Astrocyte of the hippocampus (primary cell): ENCODE measurements at places on chromosomes 13 and 19.

- DNase-seq, result peak; percentile 28
Observed at GRCh38 chr13:113220877-113221276, 11.5 kb downstream of the CUL4A start.

DNA sequence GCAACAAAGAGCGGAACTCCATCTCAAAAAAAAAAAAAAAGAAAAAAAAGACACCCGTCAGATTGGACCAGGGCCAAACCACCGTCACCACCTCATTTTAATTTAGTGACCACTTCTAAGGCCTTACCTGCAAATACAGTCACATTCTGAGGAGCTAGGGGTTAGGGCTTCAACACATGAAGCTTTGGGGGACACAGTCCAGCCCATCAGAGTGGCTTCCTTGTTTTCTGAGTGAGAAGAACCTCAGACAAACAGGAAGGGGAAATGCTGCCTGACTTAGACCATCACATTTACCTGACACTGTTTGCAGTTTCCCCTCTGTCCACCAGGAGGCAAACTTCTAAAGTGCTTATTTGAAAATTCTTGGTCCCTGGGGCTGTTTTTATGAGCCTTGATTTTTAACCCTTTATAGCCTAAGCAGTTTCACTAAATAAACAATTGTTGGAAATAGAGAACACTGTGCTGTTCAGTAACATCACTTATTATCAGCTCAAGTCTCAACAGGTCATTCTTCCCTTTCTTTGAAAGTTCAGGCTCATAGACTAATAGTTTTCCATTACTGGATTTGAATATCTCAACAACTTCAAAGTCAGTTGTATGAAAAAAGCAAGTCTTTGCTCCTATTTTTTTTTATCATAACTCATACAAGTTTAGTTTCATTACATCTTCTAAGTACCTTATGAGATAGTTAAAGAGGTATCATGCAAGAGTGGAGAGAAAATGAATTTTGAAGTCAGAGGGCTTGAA, 74.9 kb upstream of the WASF3 start:
- DNase-seq, result peak; percentile 84

DNA sequence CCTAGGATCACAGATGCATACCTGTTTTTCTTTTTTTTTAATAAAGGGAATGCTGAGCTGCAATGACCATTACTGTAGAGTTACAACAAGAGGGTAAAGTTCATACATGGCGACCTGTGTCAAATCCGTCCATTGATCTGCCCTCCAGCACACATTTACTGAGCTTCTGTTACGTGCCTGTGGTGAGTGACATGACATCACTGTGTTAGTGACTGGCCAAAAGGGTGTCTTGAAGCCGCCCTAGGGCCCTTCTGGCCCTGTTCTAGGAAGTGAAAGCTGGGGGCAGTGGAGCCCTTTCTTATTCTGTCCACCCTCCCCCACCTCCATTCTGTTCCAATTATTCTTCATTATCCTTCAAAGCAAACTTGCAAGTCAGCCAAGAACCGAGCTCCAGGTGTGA, 66.3 kb downstream of the ZIC5 start:
- no peak for DNase-seq

GRCh38 chr13:67100730-67101129, 129.4 kb downstream of the PCDH9 start:
- peak; percentile 55 for DNase-seq

DNA sequence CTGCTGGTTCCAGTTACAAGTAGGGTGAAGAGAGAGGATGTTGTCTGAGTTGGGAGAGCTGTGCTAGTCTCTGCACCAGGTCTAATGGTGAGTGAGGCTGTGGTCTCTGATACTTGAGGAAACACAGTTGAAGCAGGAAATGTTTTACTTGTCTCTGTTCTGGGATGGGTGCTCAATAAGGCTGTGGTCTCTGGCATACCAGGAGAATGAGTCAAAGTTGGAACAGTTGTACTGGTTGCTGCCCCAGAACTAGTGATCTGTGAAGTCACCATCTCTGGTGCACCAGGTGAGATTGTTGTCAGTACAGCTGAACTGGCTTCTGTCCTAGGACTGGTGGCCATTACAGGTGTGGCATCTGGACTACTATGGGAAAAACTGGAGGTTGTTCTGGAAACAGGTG, 74.7 kb downstream of the MUC16 start:
- DNase-seq, result peak; percentile 32

DNA sequence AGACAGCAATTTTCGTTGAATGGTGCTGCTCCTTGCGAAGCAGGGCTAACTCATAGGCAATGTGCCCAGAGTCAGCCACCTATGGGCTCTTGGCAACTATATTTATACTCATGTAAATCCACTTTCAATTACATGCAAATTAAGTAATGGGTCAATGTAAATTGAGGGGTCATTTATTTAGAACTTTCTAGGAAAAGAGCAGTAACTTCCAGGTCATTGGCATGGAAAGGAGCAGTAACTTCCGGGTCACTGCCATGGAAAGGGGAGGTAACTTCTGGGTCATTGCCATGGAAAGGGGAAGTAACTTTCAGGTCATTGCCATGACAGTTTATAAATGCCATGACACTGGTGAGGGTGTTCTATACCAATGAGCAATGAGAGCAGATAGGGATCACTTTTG, 11.6 kb downstream of the KLK4 start:
- no peak for DNase-seq

- no peak for DNase-seq
Observed at GRCh38 chr19:38893341-38893771, 6.1 kb downstream of the SIRT2 start.

DNA sequence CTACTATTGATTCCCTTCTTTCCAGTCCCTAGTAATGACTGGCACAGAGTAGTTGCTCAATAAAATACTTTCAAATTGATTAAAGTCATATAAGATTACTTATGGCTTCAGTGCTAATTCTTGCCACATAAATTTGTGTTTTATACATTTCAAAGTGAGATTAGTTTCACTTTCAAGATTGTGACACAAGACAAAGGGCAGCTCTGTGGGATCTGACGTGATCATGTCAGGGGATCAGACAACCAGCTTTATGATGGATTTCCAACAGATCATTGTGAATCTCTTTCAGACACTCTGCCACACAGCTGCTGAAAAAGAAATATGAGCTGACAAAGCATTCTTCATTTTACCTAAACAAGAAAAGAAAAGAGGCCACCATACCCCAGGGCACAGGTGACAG, 73.4 kb upstream of the POMP start:
- DNase-seq, result no peak

- peak; percentile 49 for DNase-seq
Observed at GRCh38 chr13:83499286-83499685, 383.0 kb downstream of the SLITRK1 start.

GRCh38 chr19:8684001-8684902, 14.3 kb downstream of the ACTL9 start:
- DNase-seq, result no peak

DNA sequence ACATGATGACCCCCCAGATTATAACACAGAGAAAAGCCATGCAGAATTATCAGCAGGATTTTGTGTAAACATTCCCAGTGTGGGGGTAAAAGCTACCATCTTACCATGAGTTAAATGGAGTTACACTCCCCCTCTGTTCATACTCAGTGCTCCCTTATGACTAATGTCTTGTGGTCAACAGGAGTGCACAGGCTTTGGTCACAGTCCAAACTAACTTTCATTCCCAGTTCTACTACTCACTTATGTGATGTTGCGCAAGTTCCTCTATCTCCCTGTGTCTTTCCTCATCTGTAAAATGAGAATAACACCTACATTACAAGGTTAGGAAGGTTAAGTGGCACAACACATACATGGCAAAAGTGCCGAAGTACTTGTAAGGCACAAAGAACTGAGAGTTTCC, 277.9 kb downstream of the RBM26 start:
- DNase-seq, result peak; percentile 49

DNA sequence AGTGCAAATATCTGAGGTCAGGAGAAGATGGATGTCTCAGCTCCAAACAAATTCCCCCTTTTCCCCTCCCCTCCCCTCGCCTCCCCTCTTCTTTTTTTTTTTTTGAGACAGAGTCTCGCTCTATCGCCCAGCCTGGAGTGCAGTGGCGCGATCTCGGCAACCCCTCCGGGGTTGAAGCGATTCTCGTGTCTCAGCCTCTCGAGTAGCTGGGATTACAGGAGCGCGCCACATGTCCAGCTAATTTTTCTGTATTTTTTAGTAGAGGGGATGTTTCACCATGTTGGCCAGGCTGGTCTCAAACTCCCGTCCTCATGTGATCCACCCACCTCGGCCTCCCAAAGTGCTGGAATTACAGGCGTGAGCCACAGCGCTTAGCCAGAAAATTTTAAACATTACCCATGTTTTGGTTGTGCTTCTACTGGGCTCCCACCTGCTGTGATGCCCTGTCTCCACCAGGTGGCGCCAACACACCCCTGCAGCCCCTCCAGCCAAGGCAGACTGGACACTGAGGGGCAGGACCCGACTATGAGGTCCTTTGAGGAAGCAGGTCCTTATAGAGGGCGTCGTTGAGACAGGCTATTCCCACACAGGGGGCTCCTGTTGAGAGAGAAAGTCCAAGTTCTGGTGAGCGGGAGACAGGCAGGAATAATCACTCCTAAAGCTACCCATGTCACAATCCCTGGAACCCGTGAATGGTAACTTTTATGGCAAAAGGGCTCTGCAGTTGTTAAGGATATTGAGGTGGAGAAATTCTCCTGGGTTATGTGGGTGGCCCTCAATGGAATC, 6.3 kb downstream of the ERICH4 start:
- peak; percentile 84 for DNase-seq
